ENCODE measurements at places on chromosomes 5 and 9.

GRCh38 chr5:177496070-177496726 is 1.2 kb downstream of the PDLIM7 start:
- no peak for DNase-seq

- no peak for DNase-seq
Measured at GRCh38 chr5:179166171-179166885, 106.2 kb downstream of the ZNF354C start.

- no peak for DNase-seq
Measured at GRCh38 chr5:39102684-39103155, 28.5 kb upstream of the RICTOR start.

DNA sequence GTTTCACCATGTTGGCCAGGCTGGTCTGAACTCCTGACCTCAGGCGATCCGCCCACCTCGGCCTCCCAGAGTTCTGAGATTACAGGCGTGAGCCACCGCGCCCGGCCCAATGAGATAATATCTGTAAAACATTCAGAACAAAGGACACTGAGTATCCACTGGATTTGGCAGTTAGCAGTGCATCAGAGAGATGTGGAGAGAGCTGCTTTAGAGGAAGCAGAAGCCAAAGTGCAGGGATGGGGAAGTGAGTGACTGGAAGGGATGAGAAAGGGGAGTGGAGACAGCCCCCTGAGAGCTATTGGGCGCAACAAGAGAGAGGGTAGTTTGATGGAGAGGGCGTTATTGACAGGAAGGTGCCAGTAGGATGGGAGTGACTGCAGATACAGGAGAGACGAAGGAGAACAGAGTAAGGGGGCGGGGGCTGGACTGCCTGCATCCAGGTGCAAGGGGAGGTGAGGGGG is 157.5 kb upstream of the SHB start:
- DNase-seq, result no peak

DNA sequence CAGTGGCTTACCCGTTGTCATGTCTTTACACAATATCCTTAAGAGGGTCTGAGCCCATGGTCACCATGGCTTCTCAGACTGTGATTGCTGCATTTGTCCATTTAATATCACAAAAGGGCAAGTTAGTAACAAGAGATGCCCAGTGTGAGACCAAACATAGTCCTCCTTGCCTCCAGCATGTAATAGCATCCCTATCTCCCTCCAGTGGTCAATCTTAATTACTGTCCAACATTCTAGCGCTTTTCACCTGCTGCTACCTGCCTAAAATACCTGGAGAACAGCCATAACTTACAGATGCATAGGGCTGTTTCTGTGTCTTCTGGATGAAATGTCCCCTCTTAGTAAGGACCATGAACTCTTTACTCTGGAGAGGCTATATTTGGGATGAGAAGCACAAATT is 267.2 kb upstream of the DAB2 start:
- no peak for DNase-seq

- DNase-seq, result no peak
Measured at GRCh38 chr9:32399110-32399815, 14.8 kb downstream of the ACO1 start.

DNA sequence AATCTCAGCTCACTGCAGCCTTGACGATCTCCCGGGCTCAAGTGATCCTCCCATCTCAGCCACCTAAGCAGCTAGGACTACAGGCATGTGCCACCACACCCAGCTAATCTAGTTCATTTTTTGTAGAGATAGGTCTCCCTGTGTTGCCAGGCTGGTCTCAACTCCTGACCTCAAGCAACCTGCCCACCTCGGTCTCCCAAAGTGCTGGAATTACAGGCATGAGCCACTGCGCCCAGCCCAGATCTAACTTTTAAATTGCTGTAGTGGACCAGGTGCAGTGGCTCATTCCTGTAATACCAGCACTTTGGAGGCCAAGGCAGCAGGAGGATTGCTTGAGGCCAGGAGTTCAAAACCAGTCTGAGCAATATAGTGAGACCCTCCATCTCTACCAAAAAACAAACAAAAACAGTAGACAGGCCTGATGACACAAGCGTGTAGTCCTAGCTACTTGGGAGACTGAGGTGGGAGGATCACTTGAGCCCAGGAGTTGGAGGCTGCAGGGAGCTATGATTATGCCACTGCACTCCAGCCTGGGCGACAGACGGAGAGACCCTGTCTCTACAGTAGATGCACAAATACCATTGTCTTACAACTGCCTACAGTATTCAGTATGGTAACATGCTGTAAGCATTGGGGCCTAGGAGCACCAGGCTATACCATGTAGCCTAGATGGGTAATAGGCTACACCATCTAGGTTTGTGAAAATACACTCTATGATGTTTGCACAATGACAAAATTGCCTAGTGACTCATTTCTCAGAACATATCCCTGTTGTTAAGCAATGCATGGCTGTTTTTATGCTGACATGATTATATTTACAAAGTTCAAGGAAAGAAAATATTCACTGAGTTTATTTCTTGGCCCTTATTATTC is 1.5 kb upstream of the SIT1 start:
- DNase-seq, result peak; percentile 9

DNA sequence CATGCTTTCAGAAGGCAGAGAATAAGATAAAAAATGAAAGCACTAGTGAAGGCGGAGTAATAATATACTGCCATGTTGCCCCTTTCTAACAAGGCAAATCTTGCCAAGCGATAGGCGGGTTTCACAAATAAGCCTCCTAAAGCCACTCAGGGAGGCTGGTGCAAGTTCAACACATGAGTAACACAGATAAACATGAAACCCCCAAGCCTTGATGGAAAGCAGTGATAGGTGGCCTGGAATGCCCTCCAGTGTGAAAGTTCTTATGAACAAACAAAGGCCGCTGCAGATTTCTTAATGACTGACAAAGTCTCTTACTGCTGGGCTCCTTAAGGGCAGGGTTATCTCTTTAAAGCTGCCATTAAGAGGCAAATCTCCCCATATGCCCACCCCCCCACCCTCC is 154.7 kb downstream of the ZDHHC21 start:
- DNase-seq, result no peak

- no peak for DNase-seq
Measured at GRCh38 chr5:142353071-142353472, 28.3 kb upstream of the SPRY4 start.

- DNase-seq, result no peak
Measured at GRCh38 chr5:167614294-167615021, 677.0 kb upstream of the WWC1 start.

DNA sequence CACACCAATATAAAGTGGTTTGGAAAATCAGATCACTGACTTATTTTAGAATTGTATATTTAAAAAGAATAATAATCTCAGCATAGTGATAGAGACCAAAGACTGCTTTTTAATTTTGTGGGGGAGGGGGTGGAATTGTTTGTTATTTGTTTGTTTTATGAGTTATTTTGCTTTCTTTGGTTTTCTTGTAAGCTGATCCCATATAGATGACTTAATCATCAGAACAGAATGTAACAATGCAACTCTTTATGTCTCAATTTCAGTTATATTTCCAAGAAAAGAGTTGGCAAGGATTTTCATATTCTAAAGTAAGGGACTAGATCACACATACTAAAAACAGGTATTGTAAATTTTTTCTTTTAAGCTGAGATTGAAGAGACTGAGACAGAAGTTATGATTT is 984.9 kb downstream of the TLE4 start:
- no peak for DNase-seq
